Left lung (tissue), 14 donors: ENCODE measurements at places on chromosomes 13 and 19. TPM values are rescaled to one million over a fixed set of nuclear protein-coding genes. Genes with fewer than 3 reads are reported as not detected.

- H3K4me1 ChIP-seq = no peaks in the 10 kb centered on the region
- H3K36me3 ChIP-seq = no peaks in the 10 kb centered on the region
- H3K27ac ChIP-seq = no peak overlapping the region
- no peak overlapping the region for H3K4me3 ChIP-seq
- no peaks in the 10 kb centered on the region for H3K27me3 ChIP-seq
These were observed 218.8 kb downstream of the FGF9 start for GRCh38 chr13:21889651-21890050.

Gene SULT2B1
- polyA plus RNA-seq = 2.8 TPM

- H3K36me3 ChIP-seq = peaks cover 11% of the 10 kb centered on the region
- no peak overlapping the region for H3K27ac ChIP-seq
- H3K27me3 ChIP-seq = no peaks in the 10 kb centered on the region
- peaks cover 28% of the 10 kb centered on the region for H3K4me1 ChIP-seq
- DNase-seq = no peak
- H3K4me3 ChIP-seq = no peak overlapping the region
These were observed 1.5 kb downstream of the MAP4K1 start for GRCh38 chr19:38616265-38616664.

Gene PLK5
- polyA plus RNA-seq = 0.13 TPM

- H3K4me1 ChIP-seq = no peaks in the 10 kb centered on the region
- H3K27me3 ChIP-seq = no peaks in the 10 kb centered on the region
- no peak for DNase-seq
These were observed 1596.3 kb downstream of the PCDH9 start for GRCh38 chr13:65633806-65634205.

GRCh38 chr13:109870696-109871370, 84.5 kb upstream of the IRS2 start:
- H3K4me3 ChIP-seq = no peak overlapping the region
- H3K27me3 ChIP-seq = peaks cover 19% of the 10 kb centered on the region
- H3K27ac ChIP-seq = no peak overlapping the region
- H3K4me1 ChIP-seq = peaks cover 7% of the 10 kb centered on the region
- H3K36me3 ChIP-seq = no peaks in the 10 kb centered on the region

DNA sequence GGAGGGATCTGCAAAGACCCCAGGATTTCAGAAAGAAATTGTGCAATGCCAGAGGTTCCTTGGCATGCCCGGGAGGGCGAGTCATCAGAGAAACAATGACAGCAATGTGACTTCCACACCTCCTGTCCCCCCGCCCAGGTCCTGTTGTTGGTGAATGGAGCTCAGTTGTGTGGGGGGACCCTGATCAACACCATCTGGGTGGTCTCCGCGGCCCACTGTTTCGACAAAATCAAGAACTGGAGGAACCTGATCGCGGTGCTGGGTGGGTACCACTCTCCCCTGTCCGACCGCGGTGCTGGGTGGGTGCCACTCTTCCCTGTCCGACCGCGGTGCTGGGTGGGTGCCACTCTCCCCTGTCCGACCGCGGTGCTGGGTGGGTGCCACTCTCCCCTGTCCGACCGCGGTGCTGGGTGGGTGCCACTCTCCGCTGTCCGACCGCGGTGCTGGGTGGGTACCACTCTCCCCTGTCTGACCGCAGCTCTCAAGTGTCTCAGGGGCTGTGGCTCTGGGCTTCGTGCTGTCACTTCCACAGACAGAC, 5.2 kb upstream of the F10 start:
- H3K4me1 ChIP-seq = no peaks in the 10 kb centered on the region
- DNase-seq = peak; percentile 23
- peaks cover 10% of the 10 kb centered on the region for H3K27me3 ChIP-seq
- H3K4me3 ChIP-seq = no peak overlapping the region

Gene SHISA2
- 63.8 TPM for polyA plus RNA-seq

Gene RELB
- polyA plus RNA-seq = 3.7 TPM

GRCh38 chr13:49853535-49853934, 61.1 kb upstream of the KPNA3 start:
- no peaks in the 10 kb centered on the region for H3K27me3 ChIP-seq
- H3K4me1 ChIP-seq = peaks cover 7% of the 10 kb centered on the region

Gene ATP8A2
- 9.0 TPM for polyA plus RNA-seq

GRCh38 chr19:43595605-43595998, 332 bp downstream of the IRGQ start:
- DNase-seq = no peak
- H3K4me3 ChIP-seq = peak overlapping the region; percentile 64
- peaks cover 44% of the 10 kb centered on the region for H3K4me1 ChIP-seq
- no peaks in the 10 kb centered on the region for H3K27me3 ChIP-seq
- H3K36me3 ChIP-seq = peaks cover 57% of the 10 kb centered on the region
- H3K27ac ChIP-seq = peak overlapping the region; percentile 96

DNA sequence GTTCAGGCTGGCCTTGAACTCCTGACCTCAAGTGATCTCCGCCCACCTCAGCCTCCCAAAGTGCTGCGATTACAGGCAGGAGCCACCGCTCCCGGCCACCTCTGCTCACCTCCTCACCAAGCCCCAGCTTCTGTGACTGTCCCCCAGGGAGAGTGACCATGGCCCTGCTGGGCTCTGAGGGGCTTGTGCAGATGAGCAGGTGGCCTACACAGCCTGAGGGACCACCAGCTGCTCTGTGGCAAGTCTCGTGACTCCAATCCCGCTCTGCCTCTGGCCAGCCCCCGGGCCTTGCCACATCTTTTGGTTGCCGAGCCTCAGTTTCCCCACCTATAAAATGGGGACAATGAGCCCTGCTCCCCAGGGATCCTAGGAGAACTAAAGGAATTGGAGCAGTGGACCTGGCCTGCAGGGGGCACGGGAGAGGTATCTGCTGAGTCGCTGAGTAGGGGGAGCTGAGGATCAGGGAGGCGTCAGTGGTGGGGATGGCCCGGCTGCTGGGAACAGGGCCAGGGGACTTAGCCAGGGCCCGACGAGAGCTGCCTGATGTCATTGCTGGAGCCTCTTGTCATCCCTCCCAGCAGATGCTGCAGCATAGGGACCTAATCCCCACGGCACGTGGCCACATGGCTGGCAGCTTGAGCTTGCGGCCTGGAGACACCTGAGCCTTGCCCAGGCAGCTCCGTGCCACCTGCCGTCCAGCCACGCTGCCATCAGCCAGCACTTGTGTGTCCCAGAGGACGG, 74.7 kb downstream of the GADD45B start:
- no peaks in the 10 kb centered on the region for H3K36me3 ChIP-seq
- H3K27me3 ChIP-seq = no peaks in the 10 kb centered on the region
- H3K4me1 ChIP-seq = peaks cover 13% of the 10 kb centered on the region
- DNase-seq = peak; percentile 47

Gene RDH8
- not detected for polyA plus RNA-seq

GRCh38 chr13:77325371-77325980, 1.4 kb downstream of the MYCBP2 start:
- H3K4me3 ChIP-seq = peak overlapping the region; percentile 91
- H3K27ac ChIP-seq = peak overlapping the region; percentile 76
- no peaks in the 10 kb centered on the region for H3K27me3 ChIP-seq
- no peaks in the 10 kb centered on the region for H3K36me3 ChIP-seq

DNA sequence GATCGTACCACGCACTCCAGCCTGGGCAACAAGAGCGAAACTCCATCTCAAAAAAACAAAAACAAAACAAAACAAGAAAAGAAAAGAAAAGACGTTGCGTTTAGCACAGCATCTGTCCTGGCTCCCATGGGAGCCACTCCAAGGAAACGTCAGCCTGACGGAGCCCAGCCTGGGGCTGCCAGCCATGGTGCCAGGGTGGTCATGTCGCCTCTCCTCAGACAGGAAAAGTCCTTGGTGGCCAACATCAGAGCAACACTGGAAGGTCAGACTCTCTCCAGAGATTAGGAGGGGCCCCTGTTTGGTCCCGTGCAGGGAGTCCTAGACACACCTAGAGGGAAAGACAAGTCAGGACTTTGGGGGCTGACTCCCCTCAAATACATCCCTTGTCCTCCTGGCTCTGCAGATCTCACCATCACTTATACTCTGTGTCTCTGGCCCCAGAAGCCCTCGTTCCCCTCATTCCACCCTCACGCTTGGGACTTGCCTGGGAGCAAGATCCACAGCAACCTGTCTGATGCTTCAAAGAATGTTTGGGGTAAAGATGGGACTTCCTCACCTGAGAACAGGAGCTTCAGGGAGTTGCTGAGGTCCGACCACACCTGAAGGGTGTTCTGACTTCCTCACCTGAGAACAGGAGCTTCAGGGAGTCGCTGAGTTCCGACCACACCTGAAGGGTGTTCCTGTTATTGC, 9.3 kb downstream of the LILRA4 start:
- H3K27ac ChIP-seq = no peak overlapping the region
- H3K27me3 ChIP-seq = peaks cover 22% of the 10 kb centered on the region
- H3K4me1 ChIP-seq = peaks cover 6% of the 10 kb centered on the region

Gene MARK4
- 42.1 TPM for polyA plus RNA-seq

GRCh38 chr19:49524812-49525455, 2.9 kb upstream of the RCN3 start:
- peaks cover 22% of the 10 kb centered on the region for H3K4me1 ChIP-seq
- DNase-seq = no peak
- no peak overlapping the region for H3K4me3 ChIP-seq

DNA sequence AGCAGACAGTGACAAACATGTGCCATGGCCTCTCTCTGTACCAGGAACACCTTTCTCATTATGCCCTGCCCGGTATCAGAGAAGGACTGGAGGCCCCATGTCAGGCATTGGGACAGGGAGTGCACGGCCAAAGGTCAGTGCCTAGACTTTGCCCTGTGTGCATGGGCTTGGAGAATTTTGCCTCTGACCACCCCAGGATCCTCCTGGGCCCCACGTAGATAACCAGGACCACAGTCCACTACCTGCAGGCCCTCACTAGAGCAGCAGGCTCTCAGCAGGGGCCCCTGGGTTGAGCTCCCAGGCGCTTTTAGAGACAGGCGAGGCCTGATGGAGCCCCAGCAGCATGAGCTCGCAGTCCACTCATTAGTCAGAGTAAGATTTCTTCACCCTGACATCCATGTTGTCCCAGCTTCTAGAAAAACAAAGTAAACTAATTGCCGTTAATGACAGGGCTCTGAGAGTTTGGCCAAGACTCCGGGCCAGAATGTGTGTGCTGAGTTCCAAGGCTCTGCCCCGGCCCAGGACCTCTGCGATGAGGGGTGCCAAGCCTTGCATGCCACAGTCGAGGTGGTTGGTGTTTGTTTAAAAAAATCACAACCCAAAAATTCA, 42.7 kb downstream of the CAPN12 start:
- H3K27ac ChIP-seq = no peak overlapping the region
- H3K4me3 ChIP-seq = no peak overlapping the region
- H3K27me3 ChIP-seq = no peaks in the 10 kb centered on the region
- DNase-seq = no peak
- H3K4me1 ChIP-seq = no peaks in the 10 kb centered on the region
- H3K36me3 ChIP-seq = no peaks in the 10 kb centered on the region

Gene KLHL1
- polyA plus RNA-seq = 0.06 TPM

DNA sequence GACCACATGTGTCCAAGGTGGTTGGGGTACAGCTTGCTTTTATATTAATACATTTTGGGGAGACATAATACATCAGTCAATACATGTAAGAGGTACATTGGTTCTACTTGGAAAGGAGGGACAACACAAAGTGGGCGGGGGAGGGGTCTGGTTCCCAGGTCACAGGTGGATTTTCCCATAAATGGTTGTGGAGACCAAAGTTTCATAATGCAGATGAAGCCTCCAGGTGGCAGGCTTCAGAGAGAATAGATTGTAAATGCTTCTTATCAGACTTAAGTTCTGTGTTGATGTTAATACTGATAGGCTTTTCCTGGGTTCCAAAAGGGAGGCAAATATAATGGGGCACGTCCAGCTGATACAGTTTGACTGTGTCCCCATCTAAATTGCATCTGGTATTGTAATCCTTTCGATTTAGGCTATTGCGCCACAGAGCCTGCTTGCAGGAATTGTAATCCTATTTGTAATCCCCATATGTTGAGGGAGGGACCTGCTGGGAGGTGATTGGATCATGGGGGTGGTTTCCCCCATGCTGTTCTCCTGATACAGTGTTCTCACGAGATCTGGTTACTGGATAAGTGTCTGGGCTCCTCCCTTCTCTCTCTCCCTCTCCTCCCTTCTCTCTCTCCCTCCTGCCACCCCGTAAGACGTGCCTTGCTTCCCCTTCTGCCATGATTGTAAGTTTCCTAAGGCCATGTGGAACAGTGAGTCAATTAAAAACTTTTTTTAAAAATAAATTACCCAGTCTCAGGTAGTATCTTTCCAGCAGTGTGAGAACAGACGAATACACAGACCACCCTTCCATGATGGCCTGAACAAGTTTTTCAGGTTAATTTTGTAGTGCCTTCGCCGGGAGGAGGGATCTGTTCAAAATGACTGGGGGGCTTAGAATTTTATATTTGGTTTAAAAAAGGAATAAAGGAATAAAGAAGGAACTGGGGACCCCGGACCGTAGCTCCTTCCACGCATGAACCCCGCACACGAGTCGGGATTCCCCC, 44.9 kb downstream of the ZNF823 start:
- H3K4me1 ChIP-seq = peaks cover 16% of the 10 kb centered on the region
- H3K4me3 ChIP-seq = peak overlapping the region; percentile 64
- no peaks in the 10 kb centered on the region for H3K36me3 ChIP-seq

GRCh38 chr13:101049166-101049850, 367.0 kb downstream of the NALCN start:
- no peak overlapping the region for H3K27ac ChIP-seq
- DNase-seq = no peak
- H3K36me3 ChIP-seq = no peaks in the 10 kb centered on the region
- no peaks in the 10 kb centered on the region for H3K4me1 ChIP-seq
- no peaks in the 10 kb centered on the region for H3K27me3 ChIP-seq
- H3K4me3 ChIP-seq = no peak overlapping the region

DNA sequence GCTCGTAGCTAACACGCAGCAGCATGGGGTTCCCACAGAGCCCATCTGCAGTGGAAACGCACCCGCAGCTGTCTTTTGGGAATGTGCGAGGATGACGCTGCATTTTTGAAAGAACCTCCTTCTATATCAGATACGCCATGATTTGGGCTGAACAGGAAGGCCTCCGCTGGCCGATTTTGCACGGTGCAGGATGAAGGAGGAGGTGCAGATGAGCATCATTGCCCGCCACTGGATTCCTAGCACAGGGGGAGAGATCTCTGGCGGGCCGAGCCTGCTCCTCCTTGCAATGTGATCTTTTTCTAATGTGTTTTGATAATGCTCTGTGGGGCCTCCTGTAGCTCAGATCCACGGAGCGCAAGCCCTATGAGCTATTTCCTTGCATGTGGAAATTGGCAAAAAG, 55.5 kb downstream of the EFNB2 start:
- H3K27me3 ChIP-seq = no peaks in the 10 kb centered on the region
- H3K4me3 ChIP-seq = no peak overlapping the region
- no peaks in the 10 kb centered on the region for H3K4me1 ChIP-seq
- H3K36me3 ChIP-seq = no peaks in the 10 kb centered on the region
- H3K27ac ChIP-seq = no peak overlapping the region

Gene TMIGD2
- polyA plus RNA-seq = 0.36 TPM

Gene GARIN5A
- polyA plus RNA-seq = 5.4 TPM

Gene CYP4F12
- polyA plus RNA-seq = 15.8 TPM

Gene KLK15
- not detected for polyA plus RNA-seq
